ENCODE measurements at places on chromosomes 7 and 10. TPM values are rescaled to one million over a fixed set of nuclear protein-coding genes. Genes with fewer than 3 reads are reported as not detected.

Gene ABCA13
- 0.36 TPM for total RNA-seq

Gene TRIM50
- total RNA-seq: not detected

Gene IGF2BP3
- 77.8 TPM for total RNA-seq

Gene PNLIPRP2
- not detected for total RNA-seq

Gene GPR26
- total RNA-seq: not detected

Gene SLC18A2
- total RNA-seq: under 0.01 TPM

Gene FAM25A
- not detected for total RNA-seq

Gene VSTM4
- 8.2 TPM for total RNA-seq

Gene ZNF804B
- not detected for total RNA-seq

Gene UPK3BL2
- 3.5 TPM for total RNA-seq

Gene ADCY1
- 0.26 TPM for total RNA-seq

Gene FGFBP3
- total RNA-seq: 0.36 TPM

Gene RAPGEF5
- 35.8 TPM for total RNA-seq

Measured in smooth muscle cell of the pulmonary artery (primary cell).